ENCODE measurements at places on chromosomes 16 and 17.

GRCh38 chr16:920717-921116 lies 50.1 kb downstream of the LMF1 start:
- DNase-seq: no peak

DNA sequence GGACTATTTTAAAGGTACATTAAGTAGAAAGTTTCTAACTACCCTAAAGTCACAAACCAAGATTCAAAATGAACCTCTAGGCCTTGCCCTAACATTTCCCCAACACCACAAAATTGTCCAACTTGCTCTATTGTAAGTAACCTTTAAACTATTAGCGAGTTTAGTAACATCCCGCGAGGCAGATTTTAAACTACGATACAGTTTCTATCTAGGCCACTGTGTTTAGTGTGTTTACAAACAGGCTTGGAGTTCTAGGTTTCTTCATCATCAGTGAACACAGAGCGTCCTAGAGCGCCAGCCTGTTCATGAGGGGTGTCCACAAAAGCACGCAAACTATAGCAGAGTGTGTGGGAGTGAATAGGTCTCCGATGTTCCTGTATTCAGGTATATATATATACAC lies 51.8 kb downstream of the EMP2 start:
- no peak for DNase-seq

DNA sequence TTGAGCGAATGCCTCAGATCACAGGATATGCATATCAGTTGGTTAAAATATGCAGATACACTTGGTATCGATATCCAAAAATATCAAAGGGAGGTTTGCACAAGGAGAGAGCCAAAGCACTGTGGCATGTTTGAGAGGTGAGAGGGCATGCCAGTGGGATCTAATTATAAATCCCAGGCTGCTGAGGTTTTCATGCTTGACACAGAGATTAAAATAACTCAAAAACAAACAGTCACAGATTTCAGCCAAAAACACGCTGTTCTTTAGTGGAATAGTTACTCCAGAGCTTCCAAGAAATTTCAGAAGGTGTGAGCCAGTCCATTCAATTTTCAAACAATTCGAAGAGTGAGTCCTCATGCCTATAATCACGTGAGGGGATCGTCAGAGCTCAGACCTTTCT lies 477.9 kb downstream of the SOX9 start:
- DNase-seq: no peak

GRCh38 chr17:49861150-49861884 lies 13.4 kb upstream of the TAC4 start:
- peak; percentile 57 for DNase-seq

DNA sequence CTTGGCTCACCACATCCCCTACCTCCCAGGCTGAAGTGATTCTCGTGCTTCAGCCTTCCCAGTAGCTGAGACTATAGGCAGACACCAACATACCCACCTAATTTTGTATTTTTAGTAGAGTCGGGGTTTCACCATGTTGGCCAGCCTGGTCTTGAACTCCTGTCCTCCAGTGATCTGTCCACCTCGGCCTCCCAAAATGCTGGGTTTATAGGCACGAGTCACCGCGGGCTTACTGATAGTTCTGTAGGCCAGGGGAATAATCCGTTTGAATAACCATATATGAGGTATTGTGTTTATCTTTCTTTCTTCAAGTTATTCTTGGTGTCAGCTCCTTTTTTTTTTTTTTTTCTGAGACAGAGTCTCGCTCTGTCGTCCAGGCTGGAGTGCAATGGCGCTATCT lies 7.7 kb downstream of the FAM234A start:
- no peak for DNase-seq

GRCh38 chr16:2235234-2235651 lies 1.0 kb upstream of the DNASE1L2 start:
- DNase-seq: no peak

DNA sequence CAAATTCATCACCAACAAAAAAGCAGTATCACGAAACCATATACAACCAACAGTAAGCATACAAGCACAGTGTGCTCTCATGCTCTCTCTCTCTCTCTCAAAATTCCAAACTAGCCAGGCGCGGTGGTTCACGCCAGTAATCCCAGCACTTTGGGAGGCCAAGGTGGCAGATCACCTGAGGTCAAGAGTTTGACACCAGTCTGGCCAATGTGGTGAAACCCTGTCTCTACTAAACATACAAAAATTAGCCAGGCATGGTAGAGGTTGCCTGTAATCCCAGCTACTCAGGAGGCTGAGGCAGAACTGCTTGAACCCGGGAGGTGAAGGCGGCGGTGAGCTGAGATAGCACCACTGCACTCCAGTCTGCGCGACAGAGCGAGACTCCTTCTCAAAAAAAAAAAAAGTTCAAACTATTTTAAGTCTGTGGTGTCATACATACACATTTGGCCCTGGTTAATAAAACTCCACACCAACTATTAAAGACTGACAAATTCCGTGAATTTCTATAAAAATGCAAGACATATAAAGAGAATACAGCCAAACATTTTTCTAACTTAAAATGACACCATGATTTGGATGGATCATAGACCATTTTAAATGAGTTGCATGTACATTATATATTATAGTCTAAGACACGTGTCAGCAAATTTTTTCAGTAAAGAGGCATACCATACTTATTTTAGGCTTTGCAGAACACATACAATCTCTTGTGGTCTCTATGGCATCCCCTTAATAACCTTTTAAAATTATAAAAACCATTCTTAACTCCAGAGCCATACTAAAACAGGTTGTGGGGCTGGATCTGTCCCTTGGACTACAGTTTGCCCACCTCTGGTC lies 30.9 kb downstream of the GLG1 start:
- no peak for DNase-seq

DNA sequence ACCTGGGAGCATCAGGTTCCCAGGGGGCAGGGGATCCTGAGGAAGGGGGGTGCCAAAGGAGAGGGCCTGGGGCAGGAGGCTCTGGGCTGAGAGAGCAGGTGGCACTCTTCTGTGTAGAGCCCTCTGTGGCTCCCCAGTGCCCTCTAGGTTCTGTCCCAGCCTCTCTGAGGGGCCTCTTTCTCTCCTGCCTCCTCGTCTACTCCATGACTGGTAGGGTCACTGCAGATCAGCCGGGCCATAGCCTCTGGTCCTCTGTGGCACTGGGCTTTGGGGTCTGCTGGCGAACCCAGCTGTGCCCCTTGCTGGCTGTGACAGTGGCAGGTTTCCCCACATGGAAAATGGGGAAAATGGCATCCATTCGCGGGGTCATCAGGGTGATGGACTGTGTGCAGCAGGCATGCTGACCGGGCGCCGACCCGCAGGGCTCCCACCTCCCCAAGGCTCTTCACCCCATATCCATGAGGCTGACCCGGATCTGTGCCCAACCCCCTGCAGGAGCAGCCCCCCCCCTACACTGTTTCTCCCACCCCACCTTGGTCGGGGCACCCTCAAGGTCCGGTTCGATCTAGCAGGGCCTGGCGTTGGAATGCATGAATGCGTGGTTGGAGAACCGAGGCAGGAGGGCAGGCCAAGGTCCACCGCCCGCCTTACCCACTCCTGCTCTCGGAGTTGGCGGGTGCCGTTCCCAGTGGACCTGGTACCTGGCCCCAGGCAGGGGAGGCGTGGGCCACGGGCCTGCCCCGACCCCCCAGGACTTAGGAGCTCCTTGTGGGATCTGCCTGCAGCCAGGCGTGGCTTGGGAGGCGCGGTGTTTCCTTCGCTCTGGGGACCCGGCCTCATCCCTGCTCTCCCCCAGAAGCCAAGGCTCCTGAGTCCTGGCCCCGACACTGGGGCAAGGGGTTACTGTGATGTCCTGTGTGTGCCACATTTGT lies 6.5 kb downstream of the GLIS2 start:
- no peak for DNase-seq

DNA sequence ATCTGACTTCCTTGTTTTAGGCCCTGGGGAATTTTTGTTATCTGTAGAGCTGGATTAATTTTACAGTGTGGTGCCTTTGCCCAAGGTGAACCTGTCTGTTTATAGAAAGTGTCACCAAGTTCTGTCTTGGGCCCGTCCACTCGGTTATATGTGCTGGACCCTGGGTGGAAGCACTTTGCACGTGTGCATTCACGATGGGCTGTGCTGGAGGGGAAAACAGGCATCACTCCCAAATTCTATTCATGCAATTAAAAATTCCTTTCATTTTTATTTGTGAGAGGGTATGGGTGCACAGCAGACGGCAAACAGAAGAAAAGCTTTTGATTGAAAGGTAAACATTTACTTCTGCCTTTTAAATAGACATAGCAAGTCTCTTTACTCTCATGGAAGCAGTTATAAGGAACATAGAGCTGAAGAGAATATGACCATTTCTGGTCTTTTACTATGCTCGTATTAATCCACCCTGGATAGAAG lies 101.2 kb downstream of the WWOX start:
- DNase-seq: no peak

- DNase-seq: peak; percentile 84
These were observed at the start of gene CBX2 for GRCh38 chr17:79777894-79778503. Gene CBX2, plus strand, starts transcription at chr17:79778148. Its CDS starts 88 bp downstream, at chr17:79778236.

GRCh38 chr16:82236415-82236814 lies 66.4 kb upstream of the MPHOSPH6 start:
- no peak for DNase-seq

GRCh38 chr16:6252541-6252940 lies 1080.1 kb upstream of the RBFOX1 start:
- no peak for DNase-seq

DNA sequence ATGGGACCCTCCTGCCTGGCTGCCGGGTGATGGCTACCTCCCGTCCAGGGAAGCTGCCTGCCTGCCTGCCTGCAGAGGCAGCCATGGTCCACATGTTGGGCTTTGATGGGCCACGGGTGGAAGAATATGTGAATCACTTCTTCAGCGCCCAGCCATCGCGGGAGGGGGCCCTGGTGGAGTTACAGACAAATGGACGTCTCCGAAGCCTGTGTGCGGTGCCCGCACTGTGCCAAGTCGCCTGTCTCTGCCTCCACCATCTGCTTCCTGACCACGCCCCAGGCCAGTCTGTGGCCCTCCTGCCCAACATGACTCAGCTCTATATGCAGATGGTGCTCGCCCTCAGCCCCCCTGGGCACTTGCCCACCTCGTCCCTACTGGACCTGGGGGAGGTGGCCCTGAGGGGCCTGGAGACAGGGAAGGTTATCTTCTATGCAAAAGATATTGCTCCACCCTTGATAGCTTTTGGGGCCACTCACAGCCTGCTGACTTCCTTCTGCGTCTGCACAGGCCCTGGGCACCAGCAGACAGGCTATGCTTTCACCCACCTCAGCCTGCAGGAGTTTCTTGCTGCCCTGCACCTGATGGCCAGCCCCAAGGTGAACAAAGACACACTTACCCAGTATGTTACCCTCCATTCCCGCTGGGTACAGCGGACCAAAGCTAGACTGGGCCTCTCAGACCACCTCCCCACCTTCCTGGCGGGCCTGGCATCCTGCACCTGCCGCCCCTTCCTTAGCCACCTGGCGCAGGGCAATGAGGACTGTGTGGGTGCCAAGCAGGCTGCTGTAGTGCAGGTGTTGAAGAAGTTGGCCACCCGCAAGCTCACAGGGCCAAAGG lies 36.8 kb downstream of the NLRC5 start:
- no peak for DNase-seq

DNA sequence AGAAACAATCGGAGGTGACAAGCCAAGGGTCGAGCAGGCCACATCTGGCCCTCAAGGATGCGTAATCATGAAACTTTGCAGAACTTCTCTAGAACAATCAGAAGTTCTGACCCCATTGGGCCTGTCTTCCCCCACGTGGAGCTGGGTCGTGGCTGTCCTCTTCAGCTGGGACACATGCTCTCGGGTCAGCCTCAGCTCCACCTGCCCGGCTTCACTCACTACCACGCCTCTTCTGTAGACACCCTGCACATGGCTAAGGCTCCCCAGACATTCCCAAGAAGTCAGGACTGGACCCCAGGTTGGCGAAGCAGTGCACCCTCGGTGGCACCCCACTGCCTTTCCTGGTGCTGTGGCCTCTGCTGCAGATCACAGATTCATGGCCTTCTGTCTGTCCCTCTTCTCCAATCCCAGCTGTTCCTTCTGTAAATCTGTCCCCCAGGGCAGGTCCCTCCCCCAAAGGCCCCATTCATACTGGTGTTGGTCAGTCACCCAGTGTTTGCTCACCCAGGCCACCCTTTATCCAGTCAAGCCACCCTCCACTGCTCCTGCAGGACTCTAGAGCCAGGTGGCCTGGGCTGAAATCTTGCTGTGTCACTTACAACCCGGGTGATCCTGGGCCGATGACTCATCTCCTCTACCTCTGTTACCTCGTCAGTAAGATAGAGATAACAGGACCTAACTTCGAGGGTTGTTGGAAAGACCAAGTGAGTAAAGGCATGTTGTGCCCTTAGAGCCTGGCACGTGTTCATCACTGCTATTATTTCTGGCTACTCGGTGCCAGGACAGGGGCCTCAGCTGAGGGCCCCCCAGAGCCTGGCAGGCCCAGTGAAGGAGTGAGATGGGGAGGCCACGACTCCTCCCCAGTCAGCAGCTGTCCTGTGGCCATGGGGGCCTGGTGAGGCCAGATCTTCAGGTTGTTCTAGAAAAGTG lies 1.4 kb upstream of the SLC5A11 start:
- peak; percentile 59 for DNase-seq

DNA sequence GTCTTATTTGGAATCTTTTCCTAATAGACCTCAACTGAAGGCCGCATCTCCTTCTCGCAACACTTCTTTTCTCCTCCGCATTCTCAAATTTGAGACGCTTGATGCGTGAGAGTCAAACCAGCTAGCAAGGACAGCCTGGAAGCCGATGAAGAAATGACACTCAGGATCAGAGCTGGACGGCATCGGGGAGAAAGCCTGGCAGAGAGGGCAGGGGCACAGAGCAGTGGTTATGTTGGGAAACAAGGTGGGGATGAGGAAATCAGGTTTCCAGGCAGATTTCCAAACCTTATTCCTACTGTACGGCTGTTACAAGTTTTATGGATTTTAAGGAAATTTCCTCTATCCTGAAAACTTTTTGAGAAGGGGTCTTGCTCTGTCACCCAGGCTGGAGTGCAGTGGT lies 164.6 kb upstream of the RPH3AL start:
- no peak for DNase-seq
